ENCODE measurements at places on chromosomes 1 and 21.

DNA sequence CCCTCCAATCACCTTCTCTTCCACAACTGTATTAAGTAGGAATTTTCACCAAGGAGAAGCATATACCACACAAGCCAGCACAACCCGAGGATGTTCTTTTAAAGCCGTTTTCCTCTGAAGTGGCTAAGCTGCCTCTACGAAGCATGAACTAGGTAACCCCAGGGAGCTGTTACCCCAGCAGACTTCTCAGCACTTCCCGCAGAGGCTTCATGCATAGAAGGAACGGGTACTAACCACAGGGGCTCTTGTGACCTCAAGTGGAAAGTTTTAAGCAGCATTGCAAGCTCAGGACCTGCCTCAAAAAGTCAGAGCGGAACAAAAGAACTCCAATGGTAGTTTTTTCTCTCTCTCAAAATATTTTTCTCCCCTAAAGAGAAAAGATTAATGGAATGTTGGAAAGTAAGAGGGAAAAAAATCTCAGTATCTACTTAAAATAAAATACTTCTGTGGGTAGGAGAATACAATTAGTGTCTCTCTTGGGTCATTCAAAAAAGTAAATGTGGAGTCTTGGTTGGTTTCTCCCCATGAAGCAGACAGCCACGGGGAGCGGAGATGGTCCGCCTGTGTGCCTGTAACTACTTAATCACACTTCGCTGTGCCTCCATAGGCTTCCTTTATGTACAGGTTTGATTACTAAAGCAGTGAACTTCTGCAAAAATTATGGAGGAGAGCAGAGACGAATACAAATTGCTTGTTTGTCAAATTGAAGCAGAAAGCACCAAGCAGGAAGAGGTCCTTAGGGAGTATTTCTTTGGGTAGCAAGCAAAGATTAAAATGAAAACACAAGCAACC is 40.9 kb downstream of the STX6 start:
- no peak for DNase-seq

- DNase-seq = no peak
Observed at GRCh38 chr1:245541369-245541768, 386.6 kb downstream of the KIF26B start.

DNA sequence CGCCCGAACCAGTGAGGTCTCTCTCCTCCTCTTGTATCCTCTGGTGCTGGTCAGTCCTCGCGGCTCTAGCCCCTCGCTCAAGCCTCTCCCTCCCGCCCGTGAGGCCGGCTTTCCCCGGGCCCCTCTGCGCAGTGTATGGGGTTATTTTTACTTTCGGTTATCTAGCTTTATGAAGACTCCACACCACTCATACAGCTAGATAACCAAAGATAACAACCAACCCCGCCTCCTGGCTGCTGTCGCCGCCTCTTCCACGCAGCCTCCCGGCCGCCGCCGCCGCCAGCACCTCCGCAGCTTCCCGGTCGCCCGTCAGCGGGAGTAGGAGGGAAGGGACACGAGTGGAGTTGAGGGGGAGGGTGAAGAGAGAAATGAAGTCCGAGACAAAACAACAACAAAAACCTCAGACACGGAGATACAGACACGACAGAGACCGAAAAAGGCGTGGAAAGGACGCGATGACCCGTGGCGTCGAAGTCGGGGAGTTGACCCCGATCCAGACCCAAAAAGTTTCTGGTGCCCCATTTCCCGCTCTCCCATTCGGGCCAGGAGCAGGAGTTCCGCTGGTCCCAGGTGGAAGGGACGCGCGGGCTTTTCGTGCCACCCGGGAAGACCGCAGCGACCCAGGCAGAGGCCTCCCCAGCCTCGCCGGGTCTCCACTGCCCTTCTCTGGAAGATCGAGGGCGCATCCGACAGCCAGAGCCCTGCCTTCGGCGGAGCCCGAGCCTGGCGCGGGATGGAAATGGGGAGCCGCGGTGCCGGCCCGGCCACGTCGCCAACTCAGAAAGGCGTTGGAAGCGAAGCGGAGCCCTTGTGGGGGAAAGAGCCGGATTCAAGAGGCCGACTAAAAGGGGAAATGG is 51.4 kb downstream of the RHBG start:
- DNase-seq = no peak

DNA sequence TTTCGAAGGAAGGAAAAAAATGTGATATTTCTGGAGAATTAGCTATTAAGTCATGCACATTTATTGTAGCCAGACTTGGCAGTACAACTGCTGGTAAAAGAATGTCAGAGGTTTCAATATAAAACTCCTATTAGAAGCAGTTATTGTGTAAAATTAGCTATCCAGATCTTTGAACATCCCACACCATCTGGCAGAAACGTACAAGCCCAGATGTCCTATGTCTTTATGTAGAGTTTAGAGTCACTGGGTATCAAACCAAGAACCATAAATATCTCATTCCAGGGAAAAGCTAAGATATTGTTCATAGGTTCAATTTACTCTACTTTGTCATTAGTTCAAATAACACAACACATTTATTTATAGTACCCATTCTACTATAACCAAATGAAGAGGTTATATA is 31.4 kb downstream of the OLFM3 start:
- no peak for DNase-seq

GRCh38 chr21:42061195-42061985 is 9.7 kb upstream of the UMODL1 start:
- no peak for DNase-seq

DNA sequence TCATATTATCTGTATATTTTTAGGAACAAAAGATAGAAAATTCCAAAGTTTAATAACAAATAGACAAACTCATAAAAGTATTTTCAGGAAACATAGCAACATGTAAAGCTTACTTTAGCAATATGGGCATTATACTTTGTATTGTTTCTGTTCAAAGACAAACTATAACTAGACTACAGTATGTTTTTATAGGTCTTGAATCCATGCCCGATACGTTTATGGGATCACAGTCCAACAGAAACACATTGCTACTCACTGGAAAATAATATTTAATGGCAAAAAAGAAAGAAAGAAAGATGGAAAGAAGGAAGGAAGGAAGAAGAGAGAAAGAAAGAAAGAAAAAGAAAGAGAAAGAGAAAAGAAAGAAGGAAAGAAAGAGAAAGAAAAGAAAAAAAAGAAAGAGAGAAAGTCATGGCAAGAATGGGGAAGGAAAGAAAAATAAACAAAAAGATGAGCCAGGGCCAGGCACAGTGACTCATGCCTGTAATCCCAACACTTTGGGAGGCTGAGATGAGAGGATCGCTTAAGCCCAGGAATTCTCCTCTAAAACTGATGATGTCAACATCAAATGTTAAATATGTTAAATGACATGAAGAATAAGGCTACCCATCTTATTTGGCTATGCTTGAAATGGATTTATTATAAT is 32.7 kb downstream of the TM2D1 start:
- no peak for DNase-seq

GRCh38 chr1:2194898-2195673 is 514 bp upstream of the FAAP20 start:
- DNase-seq = peak; percentile 73

DNA sequence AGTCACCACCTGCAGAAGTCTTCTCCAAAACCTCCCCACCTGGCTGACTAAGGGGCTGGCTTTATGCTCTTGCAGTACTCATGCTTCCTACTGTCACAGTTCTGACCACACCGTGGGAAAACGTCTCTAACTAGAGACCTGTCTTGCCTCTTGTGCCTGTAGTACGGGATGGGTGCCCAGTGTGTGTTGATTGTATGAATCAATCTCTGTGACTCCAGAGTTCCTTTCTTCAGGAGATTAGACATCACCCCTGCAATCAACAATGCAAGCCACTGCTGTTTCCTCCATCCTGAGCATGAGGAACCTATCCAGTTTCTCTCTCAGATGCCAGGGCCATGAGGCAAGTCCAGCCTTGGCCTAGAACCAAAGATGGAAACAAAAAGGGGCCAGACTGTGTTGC is 64.1 kb downstream of the LRRN2 start:
- DNase-seq = no peak

GRCh38 chr1:39928809-39929587 is 25.9 kb upstream of the MFSD2A start:
- no peak for DNase-seq

DNA sequence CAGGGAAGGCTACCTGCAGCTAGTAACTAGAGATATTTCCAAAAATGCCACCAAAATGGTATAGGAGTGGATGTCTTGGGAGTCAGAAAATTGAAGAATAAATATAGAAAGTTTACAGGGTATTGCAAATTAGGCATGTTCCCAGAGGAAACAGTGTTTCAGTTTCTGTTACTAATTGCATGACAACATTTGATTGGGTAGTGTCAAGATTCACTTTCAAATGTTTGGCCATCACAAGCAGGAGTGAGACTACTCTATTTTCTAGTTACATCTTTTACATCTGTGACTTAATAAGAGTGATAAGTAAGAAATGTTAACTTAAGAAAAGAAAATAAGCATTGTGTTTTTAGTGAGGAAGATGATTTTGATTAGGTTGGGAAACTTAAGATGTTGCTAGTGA is 30.2 kb downstream of the AMY1C start:
- no peak for DNase-seq

GRCh38 chr1:62012095-62012494 is 182.6 kb upstream of the L1TD1 start:
- no peak for DNase-seq

DNA sequence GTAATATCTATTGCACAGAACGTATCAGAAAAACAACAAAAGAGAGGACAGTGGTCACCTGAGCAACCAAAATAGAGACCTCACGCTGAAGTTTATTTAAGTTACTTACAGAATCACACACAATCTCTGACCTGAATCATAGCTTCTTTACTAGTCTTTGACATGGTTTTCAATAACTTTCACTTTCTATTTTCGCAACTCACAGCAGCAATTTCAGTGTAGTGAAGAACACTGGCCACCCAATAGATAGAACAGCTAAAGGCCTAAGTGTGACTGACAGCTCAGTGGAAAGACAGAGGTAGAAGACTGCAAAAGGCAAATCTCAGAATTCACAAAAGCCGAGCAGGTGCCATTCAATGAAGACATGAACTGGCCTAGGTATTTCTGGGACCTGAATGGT is 435.6 kb upstream of the CHRM3 start:
- no peak for DNase-seq

- no peak for DNase-seq
Observed at GRCh38 chr1:223479718-223480425, 86.7 kb downstream of the CCDC185 start.

DNA sequence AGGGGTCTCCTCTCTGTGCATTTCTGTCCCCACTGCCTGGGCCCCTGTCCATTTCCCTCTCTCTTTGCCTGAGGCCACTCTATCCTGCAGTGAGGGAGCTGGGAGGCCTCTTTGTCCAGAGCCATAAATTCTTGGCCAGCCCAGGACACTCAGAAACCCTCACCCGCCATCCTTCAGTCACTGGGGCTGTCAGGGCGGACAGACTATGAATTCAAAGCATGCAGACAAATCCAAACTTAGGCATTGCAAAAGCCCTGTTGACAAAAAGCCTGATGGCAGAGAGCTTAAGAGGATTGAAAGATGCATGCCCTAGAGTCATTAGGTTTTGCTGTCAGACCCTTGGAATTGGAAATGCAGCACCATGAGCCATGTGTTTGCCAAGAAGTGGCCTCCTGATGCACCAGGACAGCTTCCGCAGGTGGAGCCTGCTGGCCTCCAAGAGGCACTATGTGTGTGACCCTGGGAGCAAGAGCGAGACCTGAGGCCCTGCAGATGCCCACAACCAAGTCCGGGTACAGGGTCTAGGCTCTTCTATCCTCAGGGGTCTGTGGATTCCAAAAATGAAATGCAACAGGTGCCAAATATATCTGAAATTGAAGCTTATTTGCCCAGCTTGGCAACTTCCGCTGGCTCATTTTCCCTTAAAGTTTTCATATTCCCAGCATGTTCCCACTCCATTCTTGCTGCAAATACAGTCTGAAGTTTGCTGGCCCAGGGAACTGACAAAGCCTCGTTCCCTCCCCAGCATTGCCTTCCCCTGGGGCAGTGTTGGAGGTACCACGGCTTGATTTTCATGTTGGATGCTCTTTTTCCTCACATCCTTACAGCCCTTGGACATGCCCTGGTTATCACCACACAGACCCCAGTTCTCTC is 177.9 kb downstream of the PGBD5 start:
- no peak for DNase-seq

GRCh38 chr1:14924455-14925331 is 228.9 kb upstream of the TMEM51 start:
- no peak for DNase-seq
